ENCODE measurements at places on chromosomes 3 and 15. TPM values are rescaled to one million over a fixed set of nuclear protein-coding genes. Genes with fewer than 3 reads are reported as not detected.

DNA sequence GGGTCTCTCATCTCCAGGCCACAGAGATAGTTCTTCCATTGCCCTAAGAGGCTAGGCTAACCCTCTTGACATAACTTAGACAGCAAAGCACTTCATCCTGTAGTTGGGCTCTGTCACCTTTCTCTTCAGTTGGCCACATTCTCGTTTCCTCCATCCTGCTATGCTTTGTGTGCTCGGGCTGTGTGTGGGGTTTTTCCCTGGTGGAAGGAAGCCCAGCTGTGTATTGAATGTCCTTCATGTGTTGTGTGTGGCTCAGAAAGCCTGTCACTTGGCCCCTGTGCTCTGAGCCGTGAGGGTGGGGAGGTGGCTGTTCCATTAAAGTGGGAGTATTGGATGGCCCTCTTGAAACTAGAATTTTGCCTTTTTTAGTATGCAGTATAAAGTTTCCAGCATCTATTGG lies 8.8 kb upstream of the EXOG start:
- DNase-seq = no peak

Gene GPR62
- 0.21 TPM for polyA plus RNA-seq

Gene SLC2A2
- not detected for polyA plus RNA-seq

DNA sequence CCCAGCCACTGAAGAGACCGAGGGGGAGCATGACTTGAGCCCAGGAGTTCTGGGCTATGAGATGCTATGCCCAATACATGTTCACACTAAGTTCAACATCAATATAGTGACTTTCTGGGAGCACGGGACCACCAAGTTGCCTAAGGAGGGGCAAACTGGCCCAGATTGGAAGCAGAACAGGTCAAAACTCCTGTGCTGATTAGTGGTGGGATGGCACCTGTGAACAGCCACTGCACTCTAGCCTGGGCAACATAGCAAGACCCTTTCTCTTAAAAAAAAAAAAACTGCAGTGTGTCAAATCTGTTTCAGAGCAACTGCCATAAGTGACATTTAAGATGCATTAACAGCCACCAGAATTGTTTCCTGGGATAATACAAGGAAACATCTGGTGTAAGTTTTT lies 9.8 kb downstream of the HES1 start:
- DNase-seq = no peak

DNA sequence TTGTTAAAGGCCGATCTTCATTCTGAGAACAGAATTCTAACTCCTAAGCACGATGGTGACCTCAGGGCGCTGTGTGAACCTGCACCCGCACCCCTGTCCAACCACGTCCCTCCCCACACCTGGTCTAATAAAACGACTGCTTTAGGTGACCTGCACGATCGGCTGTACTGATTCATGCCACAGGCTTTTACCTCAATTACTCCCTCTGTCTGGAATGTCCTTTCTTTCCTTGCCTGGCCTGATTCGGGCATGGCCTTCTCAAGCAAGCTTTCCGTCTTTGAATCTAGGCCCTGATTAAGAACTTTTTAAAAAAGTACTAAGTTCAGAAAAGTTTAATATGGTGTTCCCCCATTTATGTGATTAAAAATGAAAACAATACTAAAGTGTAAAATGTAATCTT lies 842 bp upstream of the U2SURP start:
- no peak for DNase-seq

Data from muscle of back (tissue), 13 donors.